ENCODE measurements at places on chromosomes 6 and 20.

DNA sequence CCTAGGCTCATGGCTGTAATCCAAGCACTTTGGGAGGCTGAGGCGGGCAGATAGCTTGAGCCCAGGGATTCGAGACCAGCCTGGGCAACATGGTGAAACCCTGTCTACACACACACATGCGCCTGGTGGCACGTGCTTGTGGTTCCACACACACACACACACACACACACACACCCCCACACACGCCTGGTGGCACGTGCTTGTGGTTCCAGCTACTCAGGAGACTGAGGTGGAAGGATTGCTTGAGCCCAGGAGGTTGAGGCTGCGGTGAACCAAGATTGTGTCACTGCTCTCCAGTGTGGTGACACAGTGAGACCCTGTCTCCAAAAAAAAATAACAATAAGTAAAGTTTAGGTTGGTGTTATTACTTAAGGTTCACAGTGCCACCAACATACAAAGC lies 165.8 kb downstream of the ZFAND3 start:
- DNase-seq: no peak

GRCh38 chr6:24888715-24889370 lies 46.9 kb downstream of the RIPOR2 start:
- DNase-seq: no peak

- DNase-seq: no peak
These were observed 19.3 kb downstream of the JARID2 start for GRCh38 chr6:15264902-15265761.

GRCh38 chr20:11315525-11315924 lies 602.2 kb upstream of the BTBD3 start:
- no peak for DNase-seq

DNA sequence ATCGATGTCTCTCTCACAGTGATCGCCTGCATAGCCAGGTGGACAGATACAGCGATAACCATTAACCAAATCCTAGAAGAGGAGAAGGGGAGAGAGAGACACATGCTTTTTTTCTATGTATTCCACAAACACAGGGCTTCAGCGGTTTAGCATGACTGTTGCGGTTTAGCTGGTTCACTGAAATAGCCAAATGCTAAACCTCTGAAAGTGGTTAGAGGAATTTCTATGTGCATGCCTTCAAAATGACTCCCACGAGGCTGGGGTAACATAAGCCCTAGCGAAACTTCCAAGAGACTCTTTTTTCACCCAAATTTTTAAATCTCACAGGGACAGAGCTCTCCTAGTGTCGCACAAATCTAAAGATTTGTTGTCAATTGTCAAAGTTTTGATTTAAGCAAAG lies 25.1 kb downstream of the JAG1 start:
- no peak for DNase-seq

GRCh38 chr20:36606158-36607066 lies 833 bp downstream of the RAB5IF start:
- DNase-seq: no peak

DNA sequence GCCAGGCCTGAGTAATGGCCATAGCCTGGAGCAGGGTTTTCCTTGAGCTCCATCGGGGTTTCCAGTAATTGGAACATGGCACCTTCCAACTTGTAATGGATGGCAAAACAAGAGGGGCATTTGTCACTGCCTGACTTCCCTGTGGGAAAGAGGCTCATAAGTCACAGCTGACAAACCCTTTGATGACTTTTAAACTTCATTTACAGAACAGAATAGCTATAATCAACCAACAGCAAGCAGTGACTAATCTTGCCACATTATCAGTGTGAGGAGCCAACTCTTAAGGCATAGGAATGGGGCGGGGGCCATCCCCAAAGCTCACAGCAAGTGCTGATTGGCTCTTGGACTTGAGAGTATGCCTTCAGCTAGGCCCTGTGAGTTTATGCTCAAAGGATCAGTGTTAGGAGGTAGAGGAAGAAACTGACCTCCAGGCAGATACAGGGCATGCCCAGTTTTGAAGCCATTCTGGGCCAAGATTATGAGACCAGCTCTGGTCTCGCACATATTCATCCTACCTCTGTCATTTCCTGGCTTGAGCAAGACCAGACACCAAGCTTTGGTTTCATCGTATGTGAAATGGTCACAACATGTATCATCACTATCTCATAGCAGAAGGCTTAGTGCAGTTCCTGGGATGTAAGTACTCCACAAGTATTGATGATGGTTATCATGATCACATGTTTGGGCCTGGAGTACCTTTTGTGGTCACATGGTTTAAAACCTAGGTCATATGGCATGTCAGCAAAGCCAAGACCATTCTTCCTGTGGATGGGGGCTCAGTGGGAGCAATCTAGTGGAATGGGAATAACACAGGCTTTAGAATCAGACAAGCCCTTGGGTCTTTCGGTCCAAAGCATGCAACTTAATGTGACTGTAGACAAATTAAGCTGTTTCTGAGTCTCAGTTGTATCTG lies 49.2 kb downstream of the EIF2S2 start:
- DNase-seq: no peak

DNA sequence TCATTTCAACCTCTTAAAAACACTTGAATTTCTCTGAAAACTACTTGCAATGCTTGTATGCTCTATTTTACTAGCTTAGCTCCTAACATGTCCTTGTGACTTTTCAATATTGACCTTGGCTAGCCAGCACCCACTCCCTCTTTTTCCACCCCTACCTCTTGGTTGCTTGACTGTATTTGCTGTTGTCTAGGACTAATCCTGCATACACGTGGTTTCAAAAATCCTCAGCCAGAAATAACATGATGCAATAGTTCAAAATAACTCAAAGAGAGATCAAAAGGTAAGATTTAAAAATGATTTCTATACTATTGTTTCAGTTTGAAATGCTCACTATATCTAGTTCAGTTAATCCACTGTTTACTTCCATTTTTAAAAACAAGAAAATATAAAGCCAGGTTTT lies 102.3 kb upstream of the TBX18 start:
- no peak for DNase-seq

DNA sequence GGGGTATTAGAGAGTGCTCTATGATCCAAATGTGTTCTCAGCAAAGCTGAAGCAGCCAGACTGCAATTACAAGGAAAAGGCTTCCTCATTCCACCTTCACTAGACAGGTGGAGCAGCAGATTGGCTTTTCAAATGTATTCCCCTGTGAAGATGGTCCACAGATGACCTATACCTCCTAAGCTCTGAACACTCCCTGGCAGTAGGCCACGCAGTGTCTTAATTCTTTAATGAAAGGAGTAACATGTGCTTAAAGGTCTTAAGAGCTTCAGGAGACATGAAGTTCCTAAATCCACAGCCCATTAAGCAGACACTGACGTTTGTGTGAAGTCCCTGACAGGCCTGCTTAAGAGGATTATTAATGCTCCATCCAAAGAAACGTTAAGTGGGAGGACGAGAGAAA lies 138.9 kb upstream of the NUP153 start:
- DNase-seq: no peak

- DNase-seq: no peak
These were observed 19.3 kb downstream of the FGD2 start for GRCh38 chr6:37024656-37025337.

DNA sequence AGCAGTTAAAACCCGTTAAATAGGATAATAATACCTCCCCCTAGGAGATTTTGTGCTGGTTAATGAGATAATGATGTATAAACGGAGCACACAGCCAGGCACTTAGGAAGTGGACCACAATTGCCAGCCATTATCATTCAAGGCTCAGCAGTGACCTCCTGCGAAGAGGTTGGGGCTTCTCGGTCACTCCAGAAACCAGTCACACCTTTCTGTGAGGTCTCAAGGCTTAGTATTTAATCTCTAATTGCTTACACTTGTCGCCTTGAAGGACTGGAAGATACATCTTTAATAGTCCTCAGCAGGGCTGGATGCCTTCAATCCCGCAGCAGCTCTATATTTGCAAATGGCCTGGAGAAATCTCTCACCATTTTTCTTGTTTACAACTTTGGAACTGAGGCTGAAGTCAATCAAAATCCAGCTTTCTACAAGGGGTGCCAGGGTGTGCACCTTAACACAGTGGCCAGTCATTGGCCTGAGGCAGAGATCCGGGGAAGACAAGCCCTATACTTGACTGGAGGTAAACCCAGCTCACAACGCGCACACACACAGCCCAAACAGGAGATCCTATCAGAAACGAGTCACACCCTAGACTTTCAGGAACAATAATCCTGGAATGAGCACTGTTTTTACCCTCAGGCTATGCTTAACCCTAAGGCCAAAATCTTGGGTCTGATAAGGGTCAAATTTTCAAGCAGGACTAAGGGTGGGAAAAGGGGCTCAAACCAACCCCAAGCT lies 1.2 kb downstream of the POU5F1 start:
- no peak for DNase-seq

GRCh38 chr20:309306-309840 lies 12.0 kb downstream of the ZCCHC3 start:
- no peak for DNase-seq

GRCh38 chr6:157982563-157983405 lies 1.1 kb downstream of the SYNJ2 start:
- no peak for DNase-seq

DNA sequence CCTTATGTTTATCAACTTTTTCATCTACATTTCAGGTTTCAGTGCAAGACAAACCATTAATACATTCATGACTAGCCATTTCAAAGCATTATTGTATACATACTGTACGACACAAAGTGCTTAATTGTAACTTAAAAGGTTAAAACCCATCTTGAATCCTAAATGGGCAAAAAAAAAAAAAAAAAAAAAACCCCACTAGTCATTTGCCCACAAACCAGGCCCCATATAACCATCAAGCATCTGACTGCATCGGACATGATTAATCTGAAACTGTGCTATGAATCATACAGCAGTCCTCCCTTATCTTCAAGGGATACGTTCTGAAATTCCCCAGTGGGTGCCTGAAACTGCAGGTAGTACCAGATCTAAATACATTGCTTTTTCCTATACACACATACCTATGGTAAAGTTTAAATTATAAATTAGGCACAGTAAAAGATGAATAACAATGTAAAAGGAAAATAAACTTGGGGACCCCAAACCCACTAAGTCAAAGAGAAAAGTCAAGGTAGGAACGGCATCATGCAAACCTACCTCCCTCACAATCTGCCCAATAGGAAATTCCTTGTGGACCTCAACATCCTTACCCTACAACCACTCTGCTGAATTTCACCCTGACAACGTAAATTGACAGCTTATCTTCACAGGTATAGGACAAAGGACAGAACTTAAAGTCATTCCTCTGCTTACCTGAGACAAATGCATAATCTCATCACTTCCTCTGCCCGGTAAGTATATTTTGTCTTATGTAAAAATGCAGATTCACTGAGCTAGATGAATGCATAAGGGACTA lies 14.3 kb downstream of the B4GALT5 start:
- DNase-seq: no peak

GRCh38 chr6:130862370-130862769 lies 35.2 kb downstream of the SMLR1 start:
- DNase-seq: no peak

DNA sequence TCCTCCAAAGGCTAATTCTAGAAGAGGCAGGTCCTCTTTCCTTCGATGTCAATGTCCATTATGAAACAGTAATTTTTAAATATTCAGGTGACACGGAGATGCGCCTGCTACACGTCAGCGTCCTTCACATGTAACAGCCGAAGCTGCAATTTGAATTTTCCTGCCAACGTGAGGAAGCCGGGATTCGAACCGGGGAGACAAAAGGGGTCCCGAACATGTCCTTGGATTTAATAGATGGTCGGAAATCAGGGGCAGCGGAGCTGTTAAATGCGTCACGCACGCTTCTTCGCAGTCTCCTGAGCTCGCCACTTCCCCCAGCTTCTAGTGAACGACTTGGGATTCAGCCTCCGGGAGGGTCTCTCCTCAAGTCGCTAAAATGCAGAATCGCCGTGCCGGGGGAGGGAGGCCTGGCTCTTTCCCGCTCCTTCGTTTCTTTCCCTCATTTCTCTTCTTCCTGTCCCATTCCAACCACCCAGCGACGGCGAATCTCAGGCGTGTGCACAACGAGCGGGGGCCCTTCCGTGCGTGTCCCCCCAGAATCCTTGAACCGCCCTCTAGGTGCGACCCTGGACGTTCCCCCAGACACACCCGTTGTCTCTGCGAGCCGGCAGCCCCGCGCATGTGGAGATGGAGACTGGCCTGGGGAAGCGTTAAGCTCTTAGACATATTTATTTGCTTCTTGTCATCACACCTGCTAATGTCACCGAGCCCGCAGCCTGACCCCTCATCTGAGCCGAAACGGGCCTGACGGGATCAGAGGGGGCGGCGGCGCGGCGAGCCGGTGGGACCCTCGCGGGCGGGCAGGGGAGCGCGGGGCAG lies 1.3 kb upstream of the FOXC1 start:
- DNase-seq: no peak
